ENCODE measurements at places on chromosomes 3 and 15.

- peak; percentile 42 for DNase-seq
These were observed 794 bp downstream of the ARPP19 start for GRCh38 chr15:52567871-52568600.

DNA sequence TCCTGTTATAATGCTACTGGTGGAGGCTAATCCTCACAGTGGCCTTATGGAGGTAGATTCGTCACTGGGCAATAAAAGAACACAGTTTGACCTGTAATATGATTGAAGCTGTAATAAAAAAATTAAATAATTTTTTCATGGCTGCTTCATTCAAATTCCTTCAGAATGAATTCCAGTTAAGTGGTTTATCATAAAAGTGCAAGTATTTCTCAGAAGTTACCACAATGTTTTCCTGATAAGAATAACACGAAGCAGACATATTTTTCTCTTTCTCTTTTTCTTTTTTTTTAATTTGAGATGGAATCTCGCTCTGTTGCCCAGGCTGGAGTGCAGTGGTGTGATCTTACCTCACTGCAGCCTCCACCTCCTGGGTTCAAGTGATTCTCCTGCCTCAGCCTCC, 15.6 kb downstream of the B4GALT4 start:
- DNase-seq: no peak

- DNase-seq: no peak
These were observed 101.6 kb downstream of the CFAP44 start for GRCh38 chr3:113339616-113340244.

DNA sequence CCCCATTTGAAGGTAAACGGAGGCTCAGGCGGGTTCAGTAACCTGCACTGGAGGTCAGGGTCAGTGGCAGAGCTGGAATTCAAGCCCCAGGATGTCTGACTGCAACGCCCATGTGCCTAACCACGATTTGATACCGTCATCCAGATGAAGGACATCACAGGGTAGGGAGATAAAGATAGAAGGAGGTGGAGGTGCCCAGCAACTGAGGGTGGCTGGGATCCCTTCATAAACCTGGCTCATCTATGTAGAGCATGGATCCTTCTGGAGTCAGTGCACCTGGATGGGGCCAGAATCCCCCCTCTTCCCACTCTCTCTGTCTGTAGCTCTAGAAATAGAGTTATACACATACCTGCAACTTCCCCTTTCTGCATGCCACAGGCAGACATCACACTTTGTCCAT, 41.3 kb downstream of the GOLGA8S start:
- no peak for DNase-seq

DNA sequence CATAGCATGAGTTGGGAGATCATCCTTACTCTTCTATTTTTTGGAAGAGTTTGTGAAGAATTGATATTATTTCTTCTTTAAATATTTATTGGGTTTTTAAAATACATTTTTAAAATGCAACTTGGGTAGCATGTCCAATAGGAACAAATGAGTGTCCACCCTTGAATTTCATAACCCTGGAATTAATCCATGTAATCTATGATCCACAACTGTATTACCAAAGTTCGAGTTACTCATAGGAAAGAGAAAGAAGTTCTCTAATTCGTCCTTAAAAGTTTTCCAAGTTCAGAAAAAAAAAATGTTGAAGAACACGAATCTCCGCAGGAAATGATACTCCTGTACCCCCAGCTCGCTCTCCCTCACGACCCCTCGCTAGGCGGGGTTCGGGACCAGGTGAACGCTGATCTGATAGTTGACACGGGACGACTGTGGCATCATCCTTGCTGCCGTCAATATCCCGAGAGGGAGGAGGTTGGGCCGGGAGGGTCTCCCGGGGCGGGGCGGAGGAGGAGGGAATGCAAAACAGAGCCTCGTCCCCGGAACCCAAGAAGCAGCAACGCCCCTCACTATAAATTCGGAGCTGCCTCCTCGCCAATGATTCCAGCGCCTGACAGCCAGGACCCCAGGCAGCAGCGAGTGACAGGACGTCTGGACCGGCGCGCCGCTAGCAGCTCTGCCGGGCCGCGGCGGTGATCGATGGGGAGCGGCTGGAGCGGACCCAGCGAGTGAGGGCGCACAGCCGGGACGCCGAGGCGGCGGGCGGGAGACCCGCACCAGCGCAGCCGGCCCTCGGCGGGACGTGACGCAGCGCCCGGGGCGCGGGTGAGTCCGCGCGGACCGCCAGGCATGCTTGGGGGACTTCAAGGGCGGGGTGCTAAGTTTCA, at the start of gene AGTR1:
TSS of gene AGTR1 (plus strand) at position 598 of the 884 bp plus-strand sequence. CDS start 43,133 bp downstream, outside the sequence.
- DNase-seq: no peak

DNA sequence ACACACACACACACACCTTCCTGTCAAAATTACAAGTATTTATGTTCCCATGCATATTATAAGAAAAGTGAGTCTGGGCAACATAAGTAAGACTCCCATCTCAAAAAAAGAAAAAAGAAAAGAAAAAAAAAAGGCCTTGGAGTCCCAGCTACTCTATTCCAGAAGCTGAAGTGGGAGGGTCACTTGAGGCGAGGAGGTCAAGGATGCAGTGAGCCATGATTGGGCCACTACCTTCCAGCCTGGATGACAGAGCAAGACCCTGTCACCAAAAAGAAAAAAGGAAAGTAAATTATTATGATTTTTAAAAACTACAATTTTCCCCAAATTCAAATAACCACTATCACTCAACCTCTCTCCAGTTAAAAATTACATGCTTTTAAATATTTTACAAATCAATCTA, 113.1 kb downstream of the STAG1 start:
- DNase-seq: no peak

All from CD4-positive, alpha-beta T cell treated with Interleukin-1 beta for 1 hour (primary cell).